Activated naive CD4-positive, alpha-beta T cell treated with Interleukin-2 at 50 U/mL for 16 hours (primary cell): ENCODE measurements at places on chromosomes 5 and 9.

DNA sequence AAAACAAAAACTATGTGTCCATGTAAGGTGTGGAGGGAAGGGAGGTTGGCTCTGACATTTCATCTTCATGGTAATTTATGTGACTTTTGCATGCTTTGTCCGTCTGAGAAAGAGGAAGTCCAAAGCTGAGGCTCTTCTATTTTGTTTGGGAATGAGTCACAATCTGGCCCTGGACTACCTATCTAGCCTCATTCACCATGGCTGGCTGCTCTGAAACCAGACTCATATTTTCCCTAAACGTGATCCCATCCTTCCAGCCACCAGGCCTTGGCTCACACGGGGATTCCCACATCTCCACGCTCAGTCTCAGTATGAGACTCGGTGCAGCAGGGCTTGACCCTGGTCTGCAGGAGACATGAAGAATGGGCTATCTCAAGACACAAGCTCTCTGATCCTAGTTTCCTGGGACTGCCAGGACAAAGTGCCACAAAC is 672.8 kb downstream of the ACTL7B start:
- DNase-seq, result no peak

DNA sequence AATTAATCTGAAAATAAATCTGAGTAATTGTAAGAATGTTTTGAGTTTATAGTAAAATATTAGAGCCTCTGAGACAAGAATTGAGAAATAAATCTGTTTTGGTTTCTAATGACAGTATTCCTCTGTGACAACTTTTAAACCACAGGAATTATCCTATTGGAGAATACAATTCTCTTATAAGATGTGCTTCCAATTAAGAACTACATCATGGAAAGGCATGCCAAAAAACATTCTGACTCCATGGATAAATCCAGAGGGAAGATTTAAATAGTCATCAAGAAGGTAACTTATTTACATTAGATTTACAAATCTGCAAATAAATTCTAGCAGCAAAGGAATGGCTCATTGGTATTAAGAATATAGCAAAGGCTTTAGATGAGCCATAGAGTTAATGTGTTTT is 178.3 kb upstream of the ACOT12 start:
- no peak for DNase-seq

GRCh38 chr9:127975376-127976315 is 5.1 kb downstream of the EEIG1 start:
- no peak for DNase-seq

DNA sequence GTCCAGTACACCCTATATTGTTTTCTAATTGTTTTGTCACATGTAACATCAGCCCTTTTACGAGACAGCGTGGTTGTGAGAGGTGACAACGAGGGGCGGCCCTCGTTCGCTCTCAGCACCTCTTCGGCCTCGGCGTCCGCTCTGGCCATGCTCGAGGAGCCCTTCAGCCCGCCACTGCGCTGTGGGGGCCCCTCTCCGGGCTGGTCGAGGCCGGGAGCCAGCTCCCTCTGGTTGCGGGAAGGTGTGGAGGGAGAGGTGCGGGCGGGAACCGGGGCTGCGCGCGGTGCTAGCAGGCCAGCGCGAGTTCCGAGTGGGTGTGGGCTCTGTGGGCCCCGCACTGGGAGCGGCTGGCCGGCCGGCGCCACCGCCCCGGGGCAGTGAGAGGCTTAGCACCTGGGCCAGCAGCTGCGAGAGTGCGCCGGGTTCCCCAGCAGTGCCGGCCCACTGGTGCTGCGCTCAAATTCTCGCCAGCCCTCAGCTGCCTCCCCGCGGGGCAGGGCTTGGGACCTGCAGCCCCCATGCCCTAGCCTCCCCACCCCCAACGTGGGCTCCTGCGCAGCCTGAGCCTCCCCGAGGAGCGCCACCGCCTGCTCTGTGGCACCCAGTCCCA is 145.0 kb downstream of the PSAT1 start:
- no peak for DNase-seq
